ENCODE measurements at places on chromosomes 2 and 18.

DNA sequence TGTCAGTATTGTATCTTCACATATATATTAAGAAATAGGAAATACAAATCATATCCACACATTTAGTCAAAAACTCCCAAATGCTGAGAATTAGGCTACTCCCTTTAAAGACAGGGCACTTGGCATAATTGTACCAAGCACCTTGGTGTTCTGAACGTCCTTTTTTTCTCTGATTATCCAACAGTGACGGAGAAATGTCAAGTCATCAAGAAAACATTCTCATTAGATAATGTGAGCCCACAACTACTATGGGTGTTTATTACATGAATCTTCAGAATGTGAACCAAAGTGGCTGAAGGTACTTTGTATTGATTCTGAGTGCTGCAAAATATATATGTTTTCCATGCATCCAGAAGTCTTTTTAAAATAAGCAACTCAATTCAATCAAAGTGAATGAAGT, 83.8 kb downstream of the PSMG2 start:
- DNase-seq: no peak

- DNase-seq: no peak
These were observed 500.0 kb upstream of the SETBP1 start for GRCh38 chr18:44180683-44181082.

DNA sequence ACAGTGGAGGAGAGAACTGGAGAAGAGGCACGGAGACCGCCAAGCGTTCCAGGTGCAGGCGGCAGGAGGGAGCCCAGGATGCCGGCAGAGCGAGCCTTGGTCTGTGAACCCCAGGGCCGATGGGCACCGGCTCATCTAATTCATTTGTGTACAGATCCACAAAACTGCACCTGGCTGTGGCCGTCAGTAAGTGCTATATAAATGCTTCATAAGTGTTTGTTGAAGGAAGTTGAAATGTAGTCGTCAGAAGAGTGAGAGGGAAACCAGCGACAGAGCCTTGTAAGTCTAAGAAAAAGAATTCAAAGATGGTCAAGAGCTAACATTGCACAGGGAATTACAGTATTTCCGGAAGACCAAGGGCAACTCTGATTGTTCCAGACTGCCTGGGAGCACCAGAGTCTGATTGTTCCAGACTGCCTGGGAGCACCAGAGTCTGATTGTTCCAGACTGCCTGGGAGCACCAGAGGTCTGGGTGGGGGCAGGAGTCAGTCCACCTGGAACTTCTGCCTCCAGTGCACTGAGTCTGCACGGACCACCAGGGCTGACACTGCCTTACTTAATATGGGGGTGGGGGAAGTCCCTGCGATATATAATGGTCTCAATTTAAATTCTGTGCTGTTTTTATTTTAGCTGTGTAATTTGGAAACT, 112.3 kb downstream of the BCL2 start:
- no peak for DNase-seq

- no peak for DNase-seq
These were observed 165.4 kb upstream of the ALPP start for GRCh38 chr2:232213176-232213575.

- no peak for DNase-seq
These were observed 50.5 kb downstream of the ZNF532 start for GRCh38 chr18:58915006-58915799.

DNA sequence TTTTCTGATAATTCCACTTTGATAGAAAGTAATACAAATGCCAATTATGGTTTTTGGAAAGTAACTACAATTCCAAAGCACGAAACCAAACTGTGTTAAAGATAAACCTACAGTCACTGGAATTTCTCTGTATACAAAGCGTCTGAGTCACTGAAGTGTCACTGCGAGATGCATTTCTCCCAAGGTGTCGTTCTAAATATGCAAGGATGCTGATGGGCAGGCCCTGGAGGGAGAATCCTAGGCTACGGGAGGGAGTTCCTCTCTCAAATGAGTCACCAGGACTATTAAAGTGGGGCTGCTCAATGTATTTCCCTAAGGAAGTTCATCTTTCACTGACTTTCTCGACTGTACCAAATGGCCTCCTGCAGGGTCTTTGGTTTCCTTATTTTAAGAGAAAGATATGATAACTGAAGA, 163.8 kb upstream of the STK17B start:
- no peak for DNase-seq

DNA sequence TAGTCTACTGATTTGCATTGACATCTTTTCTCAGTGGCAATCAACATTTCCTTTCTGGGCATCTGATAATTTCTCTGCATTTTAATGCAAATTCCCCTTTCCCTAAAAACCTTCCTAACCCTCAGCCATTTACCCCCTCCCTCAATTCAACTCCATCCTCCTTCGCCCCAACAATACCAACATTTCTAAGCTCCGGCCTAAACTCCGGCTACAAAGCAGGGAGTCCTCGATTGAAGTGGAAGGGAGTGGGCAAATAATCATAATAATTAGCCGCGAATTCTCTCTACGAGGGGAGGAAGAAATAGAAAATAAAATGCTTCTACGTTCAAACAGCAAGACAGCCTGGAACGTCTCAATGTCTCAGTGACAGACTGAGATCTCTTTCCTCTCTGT, 4.6 kb downstream of the BCL11A start:
- no peak for DNase-seq

DNA sequence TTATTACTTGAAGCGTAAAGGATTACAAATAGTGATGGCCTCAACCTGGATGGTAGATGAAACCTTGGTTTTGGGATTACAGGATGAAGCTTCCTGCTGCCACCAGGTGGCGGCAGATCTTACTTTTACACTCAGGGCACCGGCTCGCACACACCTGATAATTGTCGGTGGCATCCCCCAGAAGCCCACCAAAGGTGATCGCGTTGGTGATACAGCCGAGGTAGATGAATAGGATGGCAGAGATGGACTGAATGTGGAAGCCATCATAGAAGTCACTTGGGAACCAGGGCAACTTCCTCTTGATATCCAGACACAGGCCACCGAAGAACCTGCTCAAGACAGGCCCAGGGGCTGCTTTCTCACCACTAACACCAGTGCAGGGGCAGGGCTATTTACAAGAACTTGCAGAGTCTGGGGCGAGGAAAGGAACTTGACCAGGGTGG, 51.8 kb downstream of the MTHFD2 start:
- DNase-seq: no peak

GRCh38 chr2:141736466-141736865, 394.4 kb downstream of the LRP1B start:
- DNase-seq: no peak

- DNase-seq: no peak
These were observed 37.3 kb upstream of the GRP start for GRCh38 chr18:59182673-59183072.

GRCh38 chr18:63078471-63078870, 241.1 kb downstream of the BCL2 start:
- DNase-seq: no peak

DNA sequence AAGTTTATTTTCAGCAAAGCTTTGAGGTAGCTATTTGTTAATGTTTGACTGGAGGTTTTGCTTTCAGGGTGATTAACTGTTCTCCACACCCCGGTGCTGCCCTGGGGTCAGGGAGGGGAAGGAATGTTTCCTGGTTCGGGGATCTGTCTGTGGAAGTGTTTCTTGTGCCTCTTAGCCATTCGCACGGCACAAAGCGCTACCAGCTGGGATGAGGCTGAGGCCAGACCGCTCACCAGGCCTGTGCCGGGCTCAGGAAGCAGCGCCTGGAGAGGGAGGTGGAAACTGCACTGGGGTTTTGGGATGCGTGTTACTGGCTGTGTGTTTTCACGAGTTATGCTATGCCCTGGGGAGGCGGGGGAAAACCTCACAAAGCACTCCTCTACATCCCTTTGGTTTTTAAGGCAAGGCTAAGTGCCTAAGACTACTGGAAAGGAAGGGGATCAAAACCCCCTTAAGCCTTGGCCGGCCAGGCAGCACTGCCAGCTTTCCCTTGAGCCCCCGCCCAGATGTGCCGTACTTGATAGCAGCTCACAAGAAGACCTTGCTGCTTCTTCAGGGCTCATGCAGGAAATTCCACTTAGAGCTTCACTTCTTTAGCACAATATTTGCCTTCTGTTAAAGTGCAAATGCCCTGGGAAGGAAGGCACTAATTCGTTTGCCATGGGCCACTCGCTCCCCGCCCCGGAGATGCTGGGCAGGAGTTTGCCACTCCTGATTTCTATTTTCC, 65.7 kb upstream of the CNGA3 start:
- no peak for DNase-seq

DNA sequence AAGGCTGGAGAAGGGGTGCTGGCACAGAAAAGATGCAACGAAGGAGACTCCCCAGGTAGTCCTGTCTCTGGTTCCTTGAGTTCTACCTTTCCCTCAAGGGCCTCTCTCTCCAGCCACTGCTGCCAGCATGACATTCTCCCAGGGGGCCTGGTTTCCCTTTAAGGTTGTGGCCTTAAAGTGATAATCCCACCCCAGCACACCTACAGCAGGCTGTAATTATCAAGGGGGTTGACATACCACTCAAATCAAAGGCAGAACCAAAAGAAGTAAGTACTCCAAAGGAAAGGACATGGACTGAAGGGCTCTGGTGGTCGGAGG, 127.4 kb upstream of the MSH6 start:
- DNase-seq: no peak

Measured in bone marrow (tissue), 2 donors.